ENCODE measurements at places on chromosomes 1 and 21. TPM values are rescaled to one million over a fixed set of nuclear protein-coding genes. Genes with fewer than 3 reads are reported as not detected.

Gene VASH2
- 133 TPM for polyA plus RNA-seq

Gene MFAP2
- 166 TPM for polyA plus RNA-seq

Gene AMPD1
- 177 TPM for polyA plus RNA-seq

Gene VANGL2
- 7.4 TPM for polyA plus RNA-seq

Gene PFKL
- 52.2 TPM for polyA plus RNA-seq

DNA sequence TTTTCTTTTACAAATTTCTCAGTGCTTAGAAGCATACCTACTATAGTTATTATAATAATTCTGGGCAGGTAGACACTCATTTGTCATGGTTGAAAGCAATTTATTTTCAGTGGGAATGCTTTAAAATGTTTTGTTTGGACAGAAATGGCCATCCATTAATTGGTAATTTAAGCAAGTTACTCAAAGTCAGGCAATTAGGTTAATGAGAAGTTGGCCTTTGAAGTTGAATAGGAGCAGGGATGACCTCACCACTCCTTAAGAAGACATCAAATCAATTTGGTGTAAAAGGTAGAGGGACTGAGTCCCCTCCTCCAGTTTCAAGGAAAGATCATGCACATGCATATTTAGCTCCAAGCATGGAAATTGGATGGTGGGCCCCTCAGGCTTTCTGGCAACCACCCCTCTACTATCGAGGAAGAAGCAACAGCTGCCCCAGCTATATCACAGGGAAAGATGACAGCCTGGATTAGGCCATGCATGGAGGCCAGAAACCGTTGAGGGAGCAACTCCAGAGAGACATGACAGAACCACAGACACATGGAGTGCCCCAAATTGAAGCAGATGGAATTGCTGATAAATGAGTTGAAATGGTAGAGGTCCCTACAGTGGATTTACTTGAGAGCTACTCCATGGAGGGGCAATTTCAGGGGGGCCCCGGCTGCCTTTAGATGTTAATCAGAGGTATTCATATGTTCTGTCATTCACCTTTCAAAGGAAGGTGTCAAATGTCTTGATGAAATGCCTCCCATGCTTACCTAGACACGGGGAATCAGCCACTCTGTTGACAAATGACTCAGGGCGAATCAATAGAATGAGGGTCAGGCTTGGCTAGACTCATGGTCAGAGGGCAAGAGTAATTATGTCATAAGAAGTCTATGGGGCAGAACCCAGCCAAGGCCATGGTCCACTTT lies 26.7 kb downstream of the HLX start:
- no peak for DNase-seq

GRCh38 chr21:15687208-15687607 lies 42.6 kb upstream of the USP25 start:
- DNase-seq = no peak

GRCh38 chr1:105399716-105400115 lies 1650.0 kb downstream of the AMY1C start:
- DNase-seq = no peak

- no peak for DNase-seq
Measured at GRCh38 chr1:209741193-209741592, 14.7 kb upstream of the TRAF3IP3 start.

DNA sequence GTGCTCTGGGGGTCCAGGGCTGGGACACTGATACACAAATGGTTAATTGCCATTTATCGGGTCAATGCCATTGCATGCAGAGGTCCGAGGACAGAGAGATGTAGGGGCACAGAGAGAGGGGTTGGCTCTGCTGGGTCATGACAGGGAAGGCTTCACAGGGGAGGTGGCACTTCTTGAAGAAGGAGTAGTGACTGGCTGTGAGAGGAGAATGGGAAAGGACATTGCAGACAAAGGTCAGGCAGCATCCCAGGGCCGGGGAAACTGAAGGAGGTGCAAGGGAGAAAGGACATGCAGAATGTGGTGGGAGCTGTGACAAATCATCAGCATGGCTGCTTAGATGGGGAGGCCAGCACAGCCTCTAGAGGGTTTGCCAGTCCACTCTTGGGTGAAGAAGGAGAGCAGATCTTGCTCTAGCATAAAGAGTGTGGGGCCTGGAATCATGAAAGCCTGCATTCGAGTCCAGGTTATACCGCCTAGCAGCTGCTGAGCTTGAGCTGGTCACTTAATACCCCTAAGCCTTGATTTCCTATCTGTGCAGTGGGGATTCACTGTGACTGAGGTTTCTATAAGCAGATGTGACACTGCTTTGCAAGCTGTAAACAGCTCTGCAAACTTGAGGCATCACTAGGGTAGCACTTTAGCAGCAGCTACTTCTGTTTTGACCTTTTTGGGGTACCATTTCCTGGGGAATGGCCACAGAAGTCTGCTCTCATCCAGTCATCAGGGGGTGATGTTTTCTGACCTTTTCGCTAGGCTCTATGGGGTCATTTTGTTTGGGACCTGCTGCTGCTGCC lies 59.2 kb upstream of the EPS8L3 start:
- no peak for DNase-seq

GRCh38 chr21:44696572-44696971 lies 400 bp upstream of the KRTAP10-12 start:
- no peak for DNase-seq

- DNase-seq = no peak
Measured at GRCh38 chr1:15727424-15727823, 8.6 kb upstream of the SLC25A34 start.

DNA sequence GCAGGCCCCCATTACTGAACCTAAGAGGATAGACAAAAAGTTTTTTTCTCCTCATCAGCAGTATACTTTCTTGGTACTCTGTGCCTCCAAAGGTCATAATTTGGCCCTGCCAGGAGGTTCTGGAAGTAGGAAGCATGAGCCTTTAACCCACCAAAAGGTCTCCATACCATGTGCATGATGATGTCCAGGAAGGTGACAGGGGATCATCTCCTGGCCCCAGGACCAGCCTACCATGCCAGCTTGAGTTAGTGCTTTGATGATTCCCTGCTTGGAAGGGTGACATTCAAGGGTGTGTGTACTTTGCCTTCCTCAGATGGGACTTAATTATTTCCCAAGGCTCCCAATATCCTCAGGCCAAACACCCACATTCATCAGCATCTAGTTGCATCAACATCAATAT lies 6.3 kb upstream of the SPRR1A start:
- DNase-seq = no peak

GRCh38 chr1:28578696-28579218 lies 13.3 kb upstream of the RAB42 start:
- DNase-seq = no peak

DNA sequence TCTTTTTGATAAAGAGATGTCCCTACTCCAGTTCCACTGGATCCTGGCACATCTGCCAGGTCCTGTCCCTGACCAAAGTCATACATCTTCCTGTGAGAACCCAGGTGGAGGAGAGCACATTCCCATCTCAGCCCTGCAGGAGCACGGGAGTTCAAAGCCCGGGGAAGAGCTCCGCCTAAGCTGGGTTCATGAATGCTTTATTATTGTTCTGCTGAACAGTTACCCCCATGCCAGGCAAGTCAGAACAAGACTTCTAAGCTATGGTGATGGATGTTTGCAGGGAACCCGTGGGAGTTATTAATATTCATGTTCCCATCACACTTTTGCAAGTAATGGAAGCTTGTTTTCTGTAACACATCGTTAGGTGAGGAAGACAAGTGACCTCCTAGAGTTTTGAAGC lies 62.9 kb downstream of the SEC16B start:
- DNase-seq = no peak

DNA sequence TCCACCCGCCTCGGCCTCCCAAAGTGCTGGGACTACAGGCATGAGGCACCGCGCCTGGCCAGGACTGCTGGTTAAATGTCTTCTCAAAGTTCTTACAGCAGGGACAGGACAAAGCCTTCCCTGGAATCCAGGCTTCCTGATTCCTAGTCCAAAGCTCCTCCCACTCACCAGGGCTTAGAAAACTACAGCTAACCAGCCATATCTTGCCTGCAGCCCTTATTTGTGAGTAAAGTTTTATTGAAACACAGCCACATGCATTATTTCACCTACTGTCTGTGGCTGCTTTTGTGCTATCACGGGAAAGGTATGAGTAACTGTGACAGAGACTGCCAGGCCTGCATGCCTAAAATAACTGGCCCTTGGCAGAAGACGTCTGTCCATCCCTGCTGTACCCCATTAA lies 24.4 kb downstream of the TMCO4 start:
- no peak for DNase-seq

GRCh38 chr1:218439541-218440295 lies 94.6 kb downstream of the TGFB2 start:
- DNase-seq = no peak

- DNase-seq = no peak
Measured at GRCh38 chr1:30684881-30685795, 38.2 kb downstream of the MATN1 start.

DNA sequence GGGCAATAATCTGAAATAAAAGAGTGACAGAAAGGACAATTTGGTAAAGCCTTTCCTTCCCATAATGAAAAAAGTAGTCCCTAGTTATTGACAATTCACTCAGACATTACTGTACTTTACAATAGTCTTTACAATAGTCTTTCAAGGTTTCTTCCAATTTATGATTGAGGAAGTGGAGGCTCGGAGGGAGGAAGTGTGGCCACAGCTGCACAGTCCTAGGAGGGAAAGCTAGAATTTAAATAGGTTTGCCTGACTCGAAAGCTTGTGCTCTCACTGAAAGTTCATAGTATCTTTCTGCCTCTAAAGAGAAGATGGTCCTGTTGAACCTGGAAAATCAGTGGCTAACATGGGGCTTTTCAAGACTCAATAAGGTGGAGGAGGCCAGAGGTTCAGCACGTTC lies 203.2 kb downstream of the SDCCAG8 start:
- DNase-seq = no peak

DNA sequence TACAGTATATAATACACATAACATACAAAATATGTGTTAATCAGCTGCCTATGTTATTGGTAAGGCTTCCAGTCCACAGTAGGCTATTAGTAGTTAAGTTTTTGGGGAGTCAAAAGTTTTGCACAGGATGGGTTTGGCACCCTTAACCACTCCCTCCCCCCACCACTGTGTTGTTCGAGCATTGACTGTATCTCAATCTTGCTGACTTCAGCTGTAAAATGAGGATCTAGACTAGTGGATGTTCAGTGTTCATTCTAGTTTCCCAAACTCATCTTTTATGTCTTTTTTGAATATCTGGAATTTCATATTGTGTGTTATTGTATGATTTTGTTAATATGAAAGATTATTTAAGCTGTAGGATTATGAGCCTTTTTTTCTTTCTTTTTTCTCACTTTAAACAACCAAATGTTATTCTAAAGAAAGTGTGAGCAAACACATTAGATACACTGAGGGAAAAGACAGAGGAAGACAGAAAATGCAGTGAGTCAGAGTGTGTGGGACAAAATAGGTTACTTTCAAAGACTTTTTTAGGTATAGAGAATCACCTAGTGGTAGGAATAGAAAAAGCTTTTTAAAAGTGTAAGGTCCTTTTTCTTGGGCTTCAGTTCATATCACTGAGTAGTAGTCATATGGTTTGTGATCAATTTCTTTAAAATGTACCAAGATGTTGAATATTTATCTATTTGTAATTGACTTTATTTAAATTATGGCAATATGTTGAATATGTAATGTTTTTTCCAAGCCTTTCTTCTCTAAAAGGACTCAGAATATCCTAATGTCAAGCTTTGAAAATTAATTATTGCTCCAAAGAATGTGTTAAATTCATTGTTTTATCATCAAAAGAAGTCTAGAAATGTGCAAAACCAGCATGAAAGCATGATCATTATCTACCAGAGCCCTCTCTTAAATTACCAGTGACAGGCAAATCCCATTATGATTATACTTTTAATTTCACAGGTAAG lies 17.9 kb upstream of the CENPF start:
- DNase-seq = peak; percentile 34

DNA sequence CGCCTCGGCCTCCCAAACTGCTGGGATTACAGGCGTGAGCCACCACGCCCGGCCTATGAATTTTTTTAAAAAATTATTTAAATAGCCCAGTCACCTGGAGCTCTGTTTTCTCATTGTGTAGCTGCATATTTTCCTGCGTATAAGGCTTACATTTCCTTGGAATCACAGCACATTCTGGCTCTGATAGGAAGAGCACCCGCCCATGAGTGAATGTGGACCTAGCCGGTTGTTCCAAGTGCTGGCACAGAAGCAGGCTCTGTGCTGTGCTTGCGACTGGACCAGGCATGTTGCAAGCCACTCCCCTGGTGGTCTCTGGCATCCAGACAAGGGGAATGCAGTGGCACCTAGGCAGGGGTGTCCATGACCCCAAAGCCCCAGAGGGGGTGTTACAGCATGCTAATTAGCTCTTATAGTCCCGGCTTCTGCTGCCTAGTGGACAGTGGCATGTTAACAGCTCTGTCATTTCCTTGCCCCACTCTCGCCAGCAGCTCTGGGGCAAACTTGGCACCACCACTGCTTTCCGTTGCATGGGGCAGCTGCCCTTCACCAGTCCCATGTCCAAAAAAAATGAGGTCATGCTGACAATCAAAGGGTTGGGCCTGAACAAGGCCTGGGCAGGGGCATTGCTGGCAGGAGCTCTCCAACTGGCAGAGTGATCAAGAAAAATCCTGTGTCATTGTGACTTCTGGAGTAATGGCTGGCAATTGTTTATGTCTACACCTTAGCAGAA lies 5.2 kb upstream of the VTCN1 start:
- DNase-seq = no peak

DNA sequence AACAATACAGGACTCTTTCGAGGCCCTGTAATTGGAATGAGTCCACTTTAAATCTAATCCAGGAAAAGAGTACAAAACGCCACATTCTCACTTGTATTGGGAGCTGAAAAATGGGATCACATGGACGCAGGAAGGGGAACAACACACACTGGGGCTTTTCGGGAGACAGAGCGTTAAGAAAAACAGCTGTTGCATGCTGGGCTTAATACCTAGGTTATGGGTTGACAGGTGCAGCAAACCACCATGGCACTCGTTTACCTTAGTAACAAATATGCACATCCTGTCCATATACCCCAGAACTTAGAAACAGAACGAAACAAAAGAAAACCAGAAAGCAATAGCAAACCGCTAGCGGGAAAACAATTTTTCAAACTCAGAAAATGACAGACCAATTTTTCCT lies 1532.7 kb upstream of the TPTE start:
- DNase-seq = no peak
